Natural killer cell treated with Interleukin-12 subunit alpha and Interleukin-12 subunit beta and Interleukin-15 and Interleukin-18, amount 100 ng/mL, for 72 hours (primary cell): ENCODE measurements at places on chromosomes 1 and 21. TPM values are rescaled to one million over a fixed set of nuclear protein-coding genes. Genes with fewer than 3 reads are reported as not detected.

GRCh38 chr21:42226626-42227025, 7.7 kb downstream of the ABCG1 start:
- DNase-seq, result no peak

- DNase-seq, result no peak
Measured at GRCh38 chr1:36876990-36877389, 157.3 kb downstream of the GRIK3 start.

DNA sequence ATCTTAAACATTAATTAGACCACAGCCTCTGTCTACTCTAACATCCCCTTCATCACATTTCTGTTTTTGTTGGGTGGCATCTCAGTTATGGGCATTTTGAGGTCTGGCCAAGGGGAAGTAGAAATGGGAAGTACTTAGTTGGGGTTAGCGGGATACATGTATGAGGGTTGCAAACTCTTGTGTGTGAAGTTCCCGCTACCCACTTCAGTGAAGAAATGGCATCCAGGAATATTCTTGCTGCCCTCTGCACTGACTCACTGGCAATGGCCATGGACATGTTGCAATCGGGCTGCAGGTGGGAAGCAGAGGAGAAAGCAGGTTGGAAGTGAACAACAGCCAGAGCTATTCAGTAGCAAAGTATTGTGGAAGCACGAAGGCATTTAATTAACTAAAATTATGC, 7.4 kb downstream of the CD48 start:
- DNase-seq, result no peak

GRCh38 chr1:147630022-147630421, 40.3 kb downstream of the ACP6 start:
- DNase-seq, result no peak

DNA sequence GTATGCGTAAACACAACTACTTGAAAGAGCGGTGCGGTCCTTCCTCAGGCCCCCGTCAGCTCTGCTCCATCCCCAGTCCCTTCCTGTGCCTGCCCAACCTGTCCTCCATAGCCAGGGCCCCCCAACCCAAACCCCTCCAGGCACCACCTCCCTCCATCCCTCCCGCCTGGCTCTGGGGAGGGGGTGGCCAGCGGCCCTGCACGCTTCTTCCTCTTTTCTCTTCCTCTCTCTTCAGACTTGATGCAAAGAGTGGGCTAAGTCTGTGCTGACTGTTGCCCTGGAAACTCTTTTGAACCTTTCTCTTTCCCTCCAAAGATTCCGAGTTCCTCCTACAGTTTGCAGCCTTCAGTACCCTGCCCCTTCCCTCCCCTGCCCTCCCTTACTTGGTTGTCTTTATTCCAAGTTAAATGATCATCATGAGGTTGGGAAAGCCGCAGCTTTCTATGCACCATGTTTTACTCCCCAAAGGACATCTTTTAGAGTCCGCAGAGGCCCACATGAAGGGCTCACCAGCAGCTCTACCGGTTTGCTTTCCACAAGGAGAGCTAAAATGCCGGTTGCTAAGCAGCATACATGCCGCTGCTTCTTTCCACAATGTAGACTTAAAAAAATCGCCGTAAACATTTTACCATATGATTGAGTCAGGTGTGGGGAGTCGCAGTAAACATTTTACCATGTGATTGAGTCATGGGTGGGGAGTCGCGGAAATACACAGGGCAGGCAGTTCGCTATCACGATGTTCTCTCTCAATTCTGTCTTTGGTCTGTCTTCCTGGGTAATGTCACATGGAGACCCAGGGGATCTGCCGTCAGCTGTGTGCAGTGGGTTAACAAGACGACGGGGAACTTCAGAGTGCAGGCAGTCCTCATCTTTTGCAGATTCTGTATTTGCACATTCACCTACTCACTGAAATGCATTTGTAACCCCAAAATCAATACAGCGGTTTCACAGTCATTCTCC, 525.3 kb downstream of the KIF26B start:
- no peak for DNase-seq

- no peak for DNase-seq
Measured at GRCh38 chr1:202249846-202250245, 56.2 kb downstream of the LGR6 start.

- DNase-seq, result peak; percentile 64
Measured at GRCh38 chr1:112803906-112804762, 89.0 kb upstream of the PPM1J start.

DNA sequence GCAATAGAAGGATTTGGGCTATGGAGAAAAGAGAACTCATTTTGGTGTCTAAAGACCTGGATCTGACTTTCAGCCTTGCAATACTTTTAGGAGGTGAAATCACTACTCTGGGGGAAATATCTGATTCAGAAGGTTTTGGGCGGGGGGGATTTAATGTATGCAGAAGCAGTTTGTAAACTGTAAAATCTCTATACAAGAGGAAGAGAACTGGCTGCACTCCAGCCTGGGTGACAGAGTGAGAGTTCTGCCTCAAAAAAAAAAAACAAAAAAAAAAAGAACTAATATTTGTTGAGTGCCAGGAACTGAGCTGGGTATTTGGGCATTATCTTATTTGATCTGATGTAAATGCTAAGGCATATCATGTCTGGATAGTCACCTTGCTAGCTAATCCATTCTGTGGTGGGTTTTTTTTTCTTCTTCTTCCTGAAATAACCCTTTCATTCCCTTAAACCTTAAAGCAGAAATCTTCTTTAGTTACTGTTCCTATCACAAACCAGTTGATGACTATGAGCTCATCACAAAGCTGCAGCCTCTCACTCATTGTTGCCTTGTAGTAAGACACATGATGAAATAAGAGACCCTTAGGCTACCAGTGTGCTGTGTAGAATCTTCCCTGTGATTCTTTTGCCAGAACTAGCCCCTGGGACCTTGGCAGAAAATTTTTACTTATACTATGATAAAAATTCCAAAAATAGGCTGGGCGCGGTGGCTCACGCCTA, 35.6 kb upstream of the SLC16A1 start:
- no peak for DNase-seq

GRCh38 chr1:56638248-56638647, 6.9 kb upstream of the PRKAA2 start:
- DNase-seq, result no peak

DNA sequence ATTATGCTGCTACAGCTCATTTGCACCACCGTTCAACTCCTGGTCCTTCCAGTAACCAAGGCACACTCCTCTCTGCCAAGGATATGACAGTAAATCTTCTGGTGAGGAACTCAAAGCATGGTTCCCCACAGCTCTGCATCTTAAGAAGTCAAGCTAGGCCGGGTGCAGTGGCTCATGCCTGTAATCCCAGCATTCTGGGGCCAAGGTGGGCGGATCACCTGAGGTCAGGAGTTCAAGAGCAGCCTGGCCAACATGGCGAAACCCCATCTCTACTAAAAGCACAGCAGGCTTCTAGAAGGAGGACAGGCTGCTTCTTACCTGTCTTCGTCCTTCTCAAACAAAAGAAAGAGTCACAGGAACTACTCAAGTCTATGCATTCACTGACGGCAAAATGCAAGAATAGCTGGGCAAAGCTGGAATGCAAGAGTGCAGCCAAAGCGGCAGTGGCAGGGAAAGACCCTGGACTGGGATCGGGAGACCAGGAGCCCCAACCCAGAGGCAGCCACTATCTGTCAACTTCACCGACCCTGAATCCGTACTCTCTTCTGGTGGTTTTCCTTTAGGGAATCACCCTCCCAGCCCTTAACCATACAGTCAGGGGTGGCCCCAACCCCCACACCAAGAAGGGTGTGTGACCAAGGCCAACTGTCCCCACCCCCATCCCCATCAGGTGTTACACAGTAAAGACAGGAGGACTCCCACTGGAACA, 75.5 kb downstream of the NPHP4 start:
- DNase-seq, result no peak

- DNase-seq, result no peak
Measured at GRCh38 chr1:54615531-54616279, 7.6 kb downstream of the FAM151A start.

DNA sequence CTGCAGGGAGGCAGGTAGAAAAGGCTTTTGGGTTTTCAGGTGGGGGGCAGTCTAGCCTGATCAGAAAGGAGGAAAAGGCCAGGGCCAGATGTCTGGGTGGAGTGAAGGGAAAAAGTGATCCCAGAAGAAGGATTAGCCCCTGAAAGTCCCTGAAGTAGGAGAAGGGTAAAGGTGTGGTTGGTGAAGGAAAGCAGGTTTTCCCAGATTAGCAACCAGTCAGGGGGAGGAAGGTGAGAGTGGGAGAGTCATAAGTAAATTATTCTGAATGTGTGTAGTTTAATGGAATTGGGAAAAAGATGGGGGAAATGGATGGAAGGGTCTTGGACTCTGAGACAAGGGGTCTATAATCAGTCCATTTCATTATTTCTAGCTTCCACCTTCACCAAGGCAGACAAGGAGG, 647 bp upstream of the SPRR1A start:
- DNase-seq, result no peak

- no peak for DNase-seq
Measured at GRCh38 chr1:107545879-107546278, 405.0 kb downstream of the NTNG1 start.

- DNase-seq, result no peak
Measured at GRCh38 chr1:11629184-11630016, 24.8 kb downstream of the FBXO2 start.

Gene HOOK1
- total RNA-seq, result 2.6 TPM

Gene CNKSR1
- 2.5 TPM for total RNA-seq

Gene PLEKHG5
- 0.33 TPM for total RNA-seq

Gene ZNF326
- total RNA-seq, result 21.0 TPM

Gene SETDB1
- 73.6 TPM for total RNA-seq

Gene CLCNKA
- not detected for total RNA-seq
